GM23338 (cell line): ENCODE measurements at places on chromosomes 5 and 9. TPM values are rescaled to one million over a fixed set of nuclear protein-coding genes. Genes with fewer than 3 reads are reported as not detected.

LOX gene
- total RNA-seq: 1.2 and 1.8 TPM in 2 replicates

GMCL2 gene
- total RNA-seq: 0.07 and 0.08 TPM in 2 replicates

GPR150 gene
- total RNA-seq: 0.21 TPM in 1 of 2 replicates, not detected in the other

ZDHHC12 gene
- total RNA-seq: 54.1 and 57.9 TPM in 2 replicates

ZFP37 gene
- total RNA-seq: 5.0 and 5.6 TPM in 2 replicates

FIBCD1 gene
- 4.4 and 15.5 TPM in 2 replicates for total RNA-seq

BTNL9 gene
- 2.8 and 3.4 TPM in 2 replicates for total RNA-seq

WDR38 gene
- not detected in 2 replicates for total RNA-seq

CCL28 gene
- 3.4 and 5.7 TPM in 2 replicates for total RNA-seq

SH2D3C gene
- total RNA-seq: 4.5 and 7.3 TPM in 2 replicates

CNTNAP3 gene
- 8.3 and 11.4 TPM in 2 replicates for total RNA-seq

C5orf52 gene
- not detected in 2 replicates for total RNA-seq

GRCh38 chr9:86257391-86257790 lies 2.1 kb downstream of the C9orf153 start:
- no peak overlapping the region for H3K27ac ChIP-seq
- H3K36me3 ChIP-seq: peaks cover 4% of the 10 kb centered on the region; the same call in 1 of the 2 replicates
- H3K4me1 ChIP-seq: no peaks in the 10 kb centered on the region
- no peak overlapping the region for H3K4me3 ChIP-seq
- no peak for DNase-seq

DNA sequence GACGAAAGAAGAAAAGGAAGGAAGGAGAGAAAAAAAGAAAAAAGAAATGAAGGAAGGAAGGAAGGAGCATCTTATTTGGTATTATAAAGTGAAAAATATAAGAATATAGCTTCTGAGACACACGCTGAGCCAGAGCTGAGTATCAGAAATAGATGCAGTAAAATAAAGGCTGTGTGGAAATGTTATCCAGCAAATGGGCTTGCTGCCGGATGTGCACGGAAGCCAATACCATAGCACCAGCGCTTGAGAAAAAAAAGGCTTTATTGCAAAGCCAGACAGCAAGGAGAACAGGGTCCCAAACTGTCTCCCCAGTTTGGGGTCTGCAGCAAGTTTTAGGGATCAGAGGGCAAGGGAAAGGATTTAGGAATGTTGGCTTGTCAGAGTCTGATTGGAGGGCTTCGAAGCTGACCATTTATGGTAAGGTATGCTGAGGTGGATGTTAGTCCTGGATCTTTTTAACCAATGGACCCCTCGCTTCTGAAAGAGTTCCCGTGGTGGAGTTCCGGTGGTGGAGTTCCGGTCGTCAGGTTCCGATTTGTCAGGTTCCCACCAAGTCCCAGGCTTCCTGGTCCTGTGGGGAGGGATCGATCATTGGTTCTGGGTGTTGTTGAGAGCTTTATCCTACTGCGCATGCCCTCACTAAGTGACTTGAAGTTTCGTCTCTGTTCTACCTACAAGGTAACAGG lies 70.4 kb downstream of the SFXN1 start:
- peak overlapping the region; percentile 3; the same call in 1 of the 2 replicates for H3K4me3 ChIP-seq
- peaks cover 17% of the 10 kb centered on the region for H3K4me1 ChIP-seq
- H3K27me3 ChIP-seq: no peaks in the 10 kb centered on the region
- peak overlapping the region; percentile 81 for H3K27ac ChIP-seq
- no peaks in the 10 kb centered on the region for H3K36me3 ChIP-seq
- peak; percentile 89 for DNase-seq

GRCh38 chr5:124675931-124676846 lies 70.2 kb downstream of the ZNF608 start:
- H3K27ac ChIP-seq: no peak overlapping the region
- H3K4me3 ChIP-seq: no peak overlapping the region
- H3K4me1 ChIP-seq: peaks cover 71% of the 10 kb centered on the region
- DNase-seq: no peak

GRCh38 chr9:6944896-6945295 lies 187.1 kb downstream of the KDM4C start:
- no peaks in the 10 kb centered on the region for H3K36me3 ChIP-seq
- H3K4me3 ChIP-seq: no peak overlapping the region
- no peak overlapping the region for H3K27ac ChIP-seq
- no peaks in the 10 kb centered on the region for H3K27me3 ChIP-seq

- peaks cover 8% of the 10 kb centered on the region for H3K36me3 ChIP-seq
- no peaks in the 10 kb centered on the region for H3K4me1 ChIP-seq
- H3K27me3 ChIP-seq: no peaks in the 10 kb centered on the region
- no peak for DNase-seq
- H3K27ac ChIP-seq: no peak overlapping the region
Observed at GRCh38 chr9:94746541-94747370, 20.3 kb downstream of the AOPEP start.

GRCh38 chr9:128456613-128457061 lies 831 bp downstream of the ODF2 start:
- peaks cover 32% of the 10 kb centered on the region for H3K27me3 ChIP-seq
- H3K27ac ChIP-seq: no peak overlapping the region
- H3K4me1 ChIP-seq: peaks cover 10% of the 10 kb centered on the region; the same call in 1 of the 2 replicates
- H3K36me3 ChIP-seq: peaks cover 6% of the 10 kb centered on the region; the same call in 1 of the 2 replicates
- peak overlapping the region; percentile 92 for H3K4me3 ChIP-seq

DNA sequence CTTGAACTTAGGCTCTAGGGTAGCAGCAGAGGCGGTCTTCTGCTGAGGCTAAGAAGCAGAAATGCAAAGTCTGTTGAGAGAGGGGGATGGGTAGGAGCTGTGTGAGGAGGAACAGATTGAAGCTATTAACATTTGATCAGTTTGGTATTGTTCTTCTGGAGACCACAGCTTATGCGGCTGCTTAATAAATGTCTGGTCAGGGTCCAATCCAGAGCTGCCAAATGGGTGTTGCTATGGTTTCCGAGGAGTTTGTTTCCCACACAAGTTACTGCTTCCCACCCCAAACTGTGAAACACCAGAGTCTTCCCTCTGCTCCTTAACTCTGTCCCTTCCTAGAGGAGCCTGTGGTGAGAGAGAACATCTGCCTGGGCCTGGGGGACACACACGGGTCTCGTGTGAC lies 142.2 kb upstream of the KLF4 start:
- H3K27ac ChIP-seq: no peak overlapping the region
- DNase-seq: peak; percentile 9
- peaks cover 8% of the 10 kb centered on the region; the same call in 1 of the 2 replicates for H3K27me3 ChIP-seq
- peaks cover 5% of the 10 kb centered on the region; the same call in 1 of the 2 replicates for H3K36me3 ChIP-seq
- H3K4me3 ChIP-seq: no peak overlapping the region

- H3K4me3 ChIP-seq: no peak overlapping the region
- DNase-seq: no peak
- no peaks in the 10 kb centered on the region for H3K36me3 ChIP-seq
- peaks cover 31% of the 10 kb centered on the region for H3K4me1 ChIP-seq
- no peak overlapping the region for H3K27ac ChIP-seq
- H3K27me3 ChIP-seq: no peaks in the 10 kb centered on the region
Observed at GRCh38 chr9:105307591-105308130, 63.2 kb downstream of the SLC44A1 start.

GRCh38 chr9:13719446-13719845 lies 440.0 kb upstream of the MPDZ start:
- no peak overlapping the region for H3K4me3 ChIP-seq
- DNase-seq: no peak
- H3K4me1 ChIP-seq: peaks cover 20% of the 10 kb centered on the region
- no peaks in the 10 kb centered on the region for H3K27me3 ChIP-seq
- H3K27ac ChIP-seq: no peak overlapping the region

GRCh38 chr5:124923131-124923530 lies 176.7 kb upstream of the ZNF608 start:
- H3K27me3 ChIP-seq: no peaks in the 10 kb centered on the region
- H3K27ac ChIP-seq: peak overlapping the region; percentile 70; the same call in 1 of the 2 replicates
- H3K4me3 ChIP-seq: no peak overlapping the region; the same call in 1 of the 2 replicates
- DNase-seq: no peak
- H3K4me1 ChIP-seq: peaks cover 58% of the 10 kb centered on the region

- DNase-seq: no peak
- no peak overlapping the region for H3K4me3 ChIP-seq
- H3K36me3 ChIP-seq: no peaks in the 10 kb centered on the region
- peaks cover 21% of the 10 kb centered on the region for H3K4me1 ChIP-seq
- no peak overlapping the region for H3K27ac ChIP-seq
- H3K27me3 ChIP-seq: no peaks in the 10 kb centered on the region
Observed at GRCh38 chr5:98933445-98934072, 4.8 kb upstream of the CHD1 start.

- no peak overlapping the region for H3K4me3 ChIP-seq
- no peaks in the 10 kb centered on the region for H3K36me3 ChIP-seq
- H3K27me3 ChIP-seq: peaks cover 5% of the 10 kb centered on the region; the same call in 1 of the 2 replicates
- H3K4me1 ChIP-seq: no peaks in the 10 kb centered on the region
- no peak for DNase-seq
Observed at GRCh38 chr5:111255169-111255568, 31.0 kb downstream of the CAMK4 start.

DNA sequence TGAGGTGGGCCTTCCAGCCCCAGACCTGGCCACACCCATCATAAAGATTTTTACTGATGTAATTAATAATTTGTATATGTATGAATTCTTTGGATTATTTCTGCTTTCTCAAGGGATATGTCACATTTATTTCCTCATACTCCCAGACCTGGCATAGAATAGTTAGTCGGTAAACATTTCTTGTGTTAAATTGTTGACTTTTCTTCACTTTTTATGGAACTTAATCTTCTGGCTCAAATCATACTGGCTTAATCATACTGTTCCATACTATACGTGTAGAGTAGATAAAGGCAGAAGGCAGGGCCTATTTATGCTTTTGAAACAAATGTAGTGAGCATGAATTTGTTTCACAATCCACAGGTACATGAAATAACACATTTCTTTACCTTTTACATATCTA lies 155.8 kb downstream of the DEPDC1B start:
- no peak overlapping the region for H3K27ac ChIP-seq
- peaks cover 13% of the 10 kb centered on the region for H3K4me1 ChIP-seq
- H3K36me3 ChIP-seq: no peaks in the 10 kb centered on the region
- no peaks in the 10 kb centered on the region for H3K27me3 ChIP-seq

DNA sequence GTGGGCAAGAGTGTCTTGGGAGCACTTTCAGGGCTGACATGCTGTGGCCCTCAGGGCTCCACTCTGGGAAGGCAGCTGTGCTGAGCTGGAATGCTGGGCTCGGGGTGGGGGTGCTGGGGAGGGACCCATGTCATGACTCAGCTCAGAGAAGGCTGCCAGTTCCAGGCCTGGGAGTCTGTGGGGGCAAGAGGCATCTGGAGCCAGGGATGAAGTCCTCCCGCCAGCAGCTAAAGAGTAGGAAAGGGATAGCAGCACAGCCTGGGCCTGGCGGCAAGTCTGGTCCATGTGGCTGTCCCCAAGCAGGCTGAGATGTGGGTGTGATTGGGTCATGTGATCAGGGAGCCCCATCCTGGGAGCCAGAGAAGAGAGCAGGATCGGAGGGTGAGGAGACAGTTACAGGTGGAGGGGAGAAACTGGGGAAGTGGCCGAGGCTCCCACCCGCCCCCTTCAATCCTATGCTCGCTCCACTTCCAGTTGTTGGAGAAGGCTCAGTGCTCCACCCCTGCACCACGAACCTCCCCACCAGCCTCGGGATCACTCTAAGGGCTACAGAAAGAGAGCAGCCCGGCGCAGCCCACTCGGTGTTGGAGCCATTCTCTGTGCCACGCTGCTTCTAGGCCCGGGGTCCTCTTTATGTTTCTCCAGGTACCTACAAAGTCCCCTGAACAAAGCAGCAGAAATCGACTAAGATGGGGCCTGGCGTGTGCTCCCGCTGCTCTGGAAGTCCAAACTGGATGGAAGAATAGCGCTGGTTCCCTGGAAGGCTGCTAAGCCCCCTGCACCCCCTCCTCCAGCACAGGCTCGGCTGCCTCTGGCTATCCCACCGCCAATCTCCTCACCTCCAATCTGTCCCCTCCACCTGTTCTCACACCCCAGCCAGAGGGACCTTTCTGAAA lies 12.0 kb downstream of the PDGFRB start:
- H3K4me1 ChIP-seq: peaks cover 10% of the 10 kb centered on the region
- H3K27me3 ChIP-seq: no peaks in the 10 kb centered on the region
- H3K36me3 ChIP-seq: no peaks in the 10 kb centered on the region
- no peak overlapping the region for H3K4me3 ChIP-seq
- no peak overlapping the region for H3K27ac ChIP-seq
- no peak for DNase-seq

DNA sequence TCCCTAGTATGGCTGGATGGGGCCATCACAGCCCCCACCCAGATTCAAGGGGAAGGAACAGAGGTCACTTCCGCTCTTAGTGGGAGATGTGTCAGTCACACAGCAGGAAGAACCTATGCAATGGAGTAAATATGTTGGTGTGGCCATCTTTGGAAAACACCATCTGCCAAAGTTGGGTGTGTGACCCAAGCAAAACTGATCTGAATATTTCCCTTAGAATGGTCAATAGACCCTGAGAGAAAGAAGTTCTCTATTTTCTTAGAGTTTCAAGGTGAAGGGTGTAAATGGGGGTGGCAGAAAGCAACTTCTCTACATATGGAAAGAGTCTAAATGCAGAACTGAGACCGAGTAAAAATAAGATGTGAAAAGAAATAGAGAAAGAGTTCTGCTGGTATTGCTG lies 212.7 kb downstream of the ESM1 start:
- H3K27me3 ChIP-seq: no peaks in the 10 kb centered on the region
- H3K36me3 ChIP-seq: no peaks in the 10 kb centered on the region
- no peak for DNase-seq
- no peaks in the 10 kb centered on the region for H3K4me1 ChIP-seq
- no peak overlapping the region for H3K27ac ChIP-seq

GRCh38 chr9:116555119-116555518 lies 132.0 kb upstream of the TRIM32 start:
- DNase-seq: no peak
- H3K36me3 ChIP-seq: no peaks in the 10 kb centered on the region
- no peak overlapping the region for H3K27ac ChIP-seq
- no peak overlapping the region for H3K4me3 ChIP-seq

- no peaks in the 10 kb centered on the region for H3K27me3 ChIP-seq
- no peaks in the 10 kb centered on the region for H3K4me1 ChIP-seq
- no peak overlapping the region for H3K4me3 ChIP-seq
- DNase-seq: no peak
- peak overlapping the region; percentile 34; the same call in 1 of the 2 replicates for H3K27ac ChIP-seq
Observed at GRCh38 chr9:85717220-85717619, 24.5 kb downstream of the AGTPBP1 start.

GRCh38 chr9:21070171-21070571 lies 7.6 kb downstream of the IFNB1 start:
- DNase-seq: peak; percentile 49
- H3K4me3 ChIP-seq: no peak overlapping the region
- no peak overlapping the region for H3K27ac ChIP-seq
- no peaks in the 10 kb centered on the region for H3K36me3 ChIP-seq

GRCh38 chr9:132980157-132980556 lies 1.7 kb downstream of the GFI1B start:
- H3K4me3 ChIP-seq: no peak overlapping the region
- peaks cover 11% of the 10 kb centered on the region; the same call in 1 of the 2 replicates for H3K4me1 ChIP-seq
- no peak overlapping the region for H3K27ac ChIP-seq
- DNase-seq: no peak

DNA sequence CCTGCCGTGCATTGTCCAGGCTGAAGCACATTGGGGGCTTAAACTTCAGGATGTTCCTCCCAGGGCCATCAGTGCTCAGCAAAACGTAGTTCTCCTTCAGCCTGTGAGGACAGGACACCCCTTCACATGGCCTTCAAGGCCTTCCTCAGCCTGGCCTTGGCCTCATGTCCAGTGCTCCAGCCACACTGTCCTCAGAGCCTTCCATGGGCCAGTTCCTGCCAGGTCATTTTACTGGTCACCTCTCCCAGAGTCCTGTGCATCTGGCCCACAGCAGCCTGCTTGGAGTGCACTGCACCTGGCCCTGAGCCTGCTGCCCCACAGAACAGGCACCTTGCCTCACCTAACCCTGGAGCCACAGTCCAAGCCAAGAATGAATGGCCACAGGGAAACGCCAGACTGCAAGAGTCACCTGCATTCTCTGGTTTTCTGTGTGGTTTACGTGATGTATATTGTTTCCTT lies 8.7 kb downstream of the HNRNPAB start:
- H3K4me1 ChIP-seq: peaks cover 7% of the 10 kb centered on the region; the same call in 1 of the 2 replicates
- H3K27me3 ChIP-seq: no peaks in the 10 kb centered on the region
- H3K4me3 ChIP-seq: no peak overlapping the region
- DNase-seq: no peak

- no peak for DNase-seq
- H3K4me3 ChIP-seq: no peak overlapping the region
- no peaks in the 10 kb centered on the region for H3K36me3 ChIP-seq
- no peak overlapping the region for H3K27ac ChIP-seq
Observed at GRCh38 chr9:13443346-13444244, 164.1 kb upstream of the MPDZ start.
